ENCODE measurements at places on chromosomes 6 and 20. TPM values are rescaled to one million over a fixed set of nuclear protein-coding genes. Genes with fewer than 3 reads are reported as not detected.

The BMP6 gene
- polyA plus RNA-seq = 0.69 TPM

The CPNE5 gene
- polyA plus RNA-seq = 0.10 TPM

The GSTA2 gene
- not detected for polyA plus RNA-seq

GRCh38 chr6:39956936-39957335 lies 22.7 kb upstream of the MOCS1 start:
- no peak for DNase-seq

DNA sequence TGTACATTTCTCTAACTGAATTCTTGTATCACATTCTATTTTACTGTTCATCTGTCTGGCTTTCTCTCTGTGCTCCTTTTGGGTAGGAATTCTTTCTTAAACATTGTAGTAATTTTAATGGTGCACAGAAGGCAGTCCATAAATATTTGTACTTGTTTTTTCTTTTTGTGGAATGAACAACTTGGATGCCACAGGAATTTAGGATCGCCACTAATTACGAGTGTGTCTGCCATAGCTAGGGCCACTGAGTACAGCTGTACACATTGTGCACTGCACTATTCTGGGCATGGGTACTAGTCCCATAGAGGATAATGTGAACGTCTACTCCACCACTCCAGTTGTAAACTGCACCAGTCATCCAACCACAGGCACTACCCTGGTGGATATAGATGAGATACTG lies 39.3 kb upstream of the TMEM200A start:
- DNase-seq = no peak

GRCh38 chr20:21534886-21535285 lies 21.0 kb upstream of the NKX2-2 start:
- DNase-seq = no peak

All from AG04450 (cell line).